ENCODE measurements at places on chromosomes 13 and 19. TPM values are rescaled to one million over a fixed set of nuclear protein-coding genes. Genes with fewer than 3 reads are reported as not detected.

The TMEM143 gene
- polyA plus RNA-seq: 11.7 TPM

The CERS1 gene
- polyA plus RNA-seq: 21.7 TPM

The TEX30 gene
- polyA plus RNA-seq: 29.9 TPM

The CALR3 gene
- polyA plus RNA-seq: not detected

Measured in neural cell (in vitro differentiated cells).